ENCODE measurements at places on chromosomes 1 and 21.

DNA sequence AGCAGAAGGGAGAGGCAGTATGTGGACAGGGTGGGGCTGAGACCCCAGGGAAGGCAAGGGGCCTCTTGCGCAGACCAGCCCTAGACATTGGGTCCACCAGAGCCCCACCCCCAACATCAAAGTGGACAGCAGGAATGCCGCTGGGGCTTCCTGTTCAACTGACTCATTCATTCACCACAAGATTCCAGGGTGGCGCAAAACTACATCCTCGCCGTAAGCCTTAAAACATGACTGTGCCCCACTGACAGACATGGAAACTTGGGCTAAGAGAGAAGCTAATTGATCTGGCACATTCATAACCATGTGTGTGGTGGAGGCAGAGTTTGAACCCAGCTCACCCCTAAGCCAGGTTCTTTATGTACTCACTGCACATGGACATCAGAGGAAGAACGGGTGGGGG is 14.0 kb downstream of the COL16A1 start:
- no peak for DNase-seq

DNA sequence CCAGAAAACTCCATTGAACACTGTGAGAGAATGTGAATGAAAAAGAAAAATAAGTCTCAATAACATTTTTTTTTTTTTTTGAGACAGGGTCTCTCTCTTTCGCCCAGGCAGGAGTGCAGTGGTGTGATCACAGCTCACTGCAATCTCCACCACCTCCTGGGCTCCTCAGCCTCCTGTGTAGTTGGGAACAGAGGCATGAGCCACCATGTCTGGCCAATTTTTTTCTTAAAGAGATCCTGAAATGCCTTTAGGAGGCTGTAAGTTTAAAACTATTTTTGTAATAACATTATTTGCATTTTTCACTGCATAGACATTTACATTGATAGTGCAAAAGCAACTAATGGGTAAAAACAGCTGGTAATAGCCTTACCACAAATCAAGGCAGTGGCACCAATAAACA is 35.3 kb downstream of the GDAP2 start:
- DNase-seq = no peak

DNA sequence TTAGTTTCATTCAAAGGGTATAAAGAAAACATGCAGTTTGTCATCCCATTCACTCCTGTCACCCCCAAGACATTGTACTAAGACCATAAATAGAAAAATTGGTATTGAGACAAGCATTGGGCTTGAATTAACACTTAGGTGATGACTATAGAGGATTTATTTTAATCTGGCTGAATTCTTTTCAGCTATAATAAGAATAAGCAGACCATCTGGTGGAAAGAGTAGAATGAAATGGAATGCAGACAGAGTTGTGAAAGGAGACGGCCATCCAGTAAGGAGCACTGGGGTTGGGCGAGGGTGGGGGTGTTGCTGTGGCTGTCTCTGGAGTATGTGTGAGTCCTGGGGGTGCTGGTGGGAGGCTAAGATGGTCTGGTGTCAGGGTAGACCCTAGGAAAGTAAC is 125.0 kb upstream of the IVNS1ABP start:
- no peak for DNase-seq

- DNase-seq = no peak
Observed at GRCh38 chr1:53621144-53621543, 117.8 kb downstream of the GLIS1 start.

- DNase-seq = no peak
Observed at GRCh38 chr1:59169703-59170102, 127.2 kb upstream of the FGGY start.

- DNase-seq = no peak
Observed at GRCh38 chr1:239816081-239816782, 275.5 kb upstream of the FMN2 start.

DNA sequence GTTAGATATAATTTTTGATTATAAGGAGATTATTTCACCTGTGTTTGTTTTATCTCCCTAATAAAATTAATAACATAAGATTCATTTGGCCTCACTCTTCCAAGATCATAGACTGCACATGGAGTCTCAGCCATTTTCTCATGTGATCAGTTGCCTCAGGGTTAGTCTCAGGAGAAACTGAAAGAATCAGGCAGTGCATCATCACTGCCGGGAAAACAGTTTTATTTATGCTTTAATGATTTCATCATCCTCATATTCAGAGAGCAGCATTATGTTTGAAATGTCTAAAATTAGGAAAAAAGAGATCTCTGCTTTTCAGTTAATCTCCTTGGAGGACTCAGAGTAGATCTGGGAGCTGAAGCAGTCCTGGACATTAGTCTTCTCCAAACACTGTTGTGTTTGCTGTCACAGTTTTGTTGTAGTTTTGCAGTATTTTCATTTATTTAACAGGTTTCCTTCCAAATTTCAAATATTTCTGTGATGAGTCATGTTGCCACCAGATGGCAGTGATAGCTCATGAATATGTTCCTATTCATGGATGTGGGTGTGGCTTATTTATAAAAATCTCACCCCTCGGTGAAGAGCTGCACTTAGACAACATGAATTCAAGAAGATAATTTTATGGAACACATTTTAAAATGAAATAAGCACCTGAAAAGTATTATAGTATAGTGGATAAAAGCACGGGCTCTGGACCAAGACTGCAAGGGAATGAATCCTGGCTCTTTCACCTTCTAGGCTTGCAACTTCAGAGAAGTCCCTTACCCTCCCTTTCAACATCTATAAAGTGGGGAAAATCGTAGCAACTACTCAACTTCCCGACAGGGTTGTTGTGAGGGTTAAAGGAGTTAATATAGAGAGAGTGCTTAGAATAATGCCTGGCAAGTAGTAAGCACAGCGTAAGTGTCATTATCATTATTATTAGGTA is 31.2 kb downstream of the CHD1L start:
- DNase-seq = peak; percentile 11

- DNase-seq = no peak
Observed at GRCh38 chr1:32636914-32637645, 13.3 kb downstream of the ZBTB8OS start.

- no peak for DNase-seq
Observed at GRCh38 chr1:102961549-102961948, 146.8 kb downstream of the COL11A1 start.
